ENCODE measurements at places on chromosomes 16 and 17.

DNA sequence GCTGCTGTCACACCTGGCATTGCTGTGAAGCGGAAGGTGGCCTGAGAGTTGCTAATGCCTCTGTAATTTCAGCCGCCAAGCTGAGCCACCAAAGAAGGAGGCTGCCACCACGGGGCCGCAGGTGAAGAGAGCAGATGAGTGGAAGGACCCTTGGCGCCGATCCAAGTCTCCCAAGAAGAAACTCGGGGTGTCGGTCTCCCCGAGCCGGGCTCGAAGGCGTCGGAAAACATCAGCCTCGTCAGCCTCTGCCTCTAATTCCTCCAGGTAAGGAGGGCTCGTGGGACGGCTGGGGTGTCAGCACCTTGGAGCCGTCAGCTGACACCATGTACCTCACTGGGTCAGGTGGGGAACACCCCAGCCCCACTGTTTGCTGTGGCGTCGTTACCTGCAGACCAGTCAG is 16.2 kb upstream of the IL17C start:
- DNase-seq, result no peak

DNA sequence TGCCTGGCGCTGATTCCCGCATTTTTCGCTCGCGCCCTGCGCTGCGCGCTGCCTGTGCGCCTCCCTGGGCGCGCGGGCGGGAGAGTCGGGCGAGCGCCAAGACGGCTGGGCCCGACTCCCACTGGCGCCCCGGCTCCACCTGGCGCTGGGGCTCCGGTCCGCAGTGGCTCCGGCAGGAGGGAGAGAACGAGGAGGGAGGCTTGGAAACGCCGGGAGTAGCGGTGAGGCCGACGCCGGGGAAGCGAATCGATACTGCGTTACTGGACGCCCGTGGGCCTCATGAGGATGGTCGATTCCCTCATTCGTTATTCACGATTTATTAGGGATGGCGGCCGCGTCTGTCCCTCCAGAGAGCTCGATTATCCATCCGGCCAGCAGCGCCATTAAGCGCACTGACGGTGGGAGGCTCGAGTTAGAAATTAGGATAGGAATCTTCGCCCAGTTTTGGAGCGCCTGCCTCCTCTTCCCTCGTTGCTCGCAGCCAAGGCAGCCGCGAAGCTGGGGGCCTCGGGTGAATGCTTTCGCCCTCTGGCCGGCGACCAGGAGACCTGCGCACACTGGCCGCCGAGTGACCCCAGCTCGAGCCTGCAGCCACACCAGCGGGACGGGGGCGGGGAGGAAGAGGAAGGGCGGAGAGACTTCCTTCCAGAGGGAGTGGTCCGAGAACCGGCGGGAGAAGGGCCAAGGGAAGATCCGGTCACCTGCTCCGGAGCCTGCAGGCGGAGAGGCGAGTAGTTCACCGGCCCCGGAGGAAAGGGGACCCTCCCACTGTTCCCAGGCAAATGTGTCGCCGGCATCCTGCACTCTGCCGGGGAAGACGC is 1.3 kb upstream of the PCGF2 start:
- DNase-seq, result no peak

DNA sequence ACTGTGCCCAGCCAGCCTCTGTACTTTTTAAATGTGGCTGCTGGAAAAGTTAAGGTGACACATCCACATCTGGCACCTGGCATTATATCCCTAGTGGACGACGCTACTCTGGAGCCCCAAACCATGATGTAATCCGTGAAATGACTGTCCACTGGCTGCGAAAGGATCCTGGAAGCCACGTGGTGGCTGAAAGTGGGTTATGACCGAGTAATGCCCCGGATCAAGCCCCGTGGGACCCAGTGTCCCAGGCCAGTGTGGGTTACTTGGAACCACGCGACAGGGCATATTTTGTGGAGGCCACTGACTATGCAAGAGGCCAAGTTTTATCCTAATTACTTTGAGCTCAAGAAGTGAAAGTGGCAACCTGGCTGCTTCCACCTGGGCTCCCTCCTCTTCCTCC is 79.6 kb downstream of the PGS1 start:
- DNase-seq, result no peak

GRCh38 chr16:66616169-66616568 is 11.7 kb downstream of the CMTM3 start:
- no peak for DNase-seq

GRCh38 chr16:7919782-7920181 is 587.1 kb downstream of the RBFOX1 start:
- DNase-seq, result no peak

DNA sequence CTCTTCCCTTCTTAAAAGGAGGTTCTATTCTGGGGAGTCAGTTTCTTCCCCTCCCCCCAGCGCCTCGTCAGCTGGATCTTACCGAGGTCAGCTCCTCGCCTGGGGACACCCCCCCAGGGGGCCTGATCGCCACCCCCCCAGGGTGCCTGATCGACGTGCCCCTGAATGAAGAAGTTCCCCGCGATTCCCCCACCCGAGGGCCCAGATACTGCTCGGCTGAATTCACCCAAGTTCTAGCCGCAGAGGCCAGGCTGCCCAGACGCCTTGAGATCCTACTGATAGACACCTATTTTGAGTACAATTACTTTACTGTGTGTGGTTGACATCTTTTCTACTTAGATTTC is 1.4 kb downstream of the RAB11FIP3 start:
- DNase-seq, result no peak

- no peak for DNase-seq
Measured at GRCh38 chr17:43388359-43389045, 10.3 kb upstream of the ARL4D start.

DNA sequence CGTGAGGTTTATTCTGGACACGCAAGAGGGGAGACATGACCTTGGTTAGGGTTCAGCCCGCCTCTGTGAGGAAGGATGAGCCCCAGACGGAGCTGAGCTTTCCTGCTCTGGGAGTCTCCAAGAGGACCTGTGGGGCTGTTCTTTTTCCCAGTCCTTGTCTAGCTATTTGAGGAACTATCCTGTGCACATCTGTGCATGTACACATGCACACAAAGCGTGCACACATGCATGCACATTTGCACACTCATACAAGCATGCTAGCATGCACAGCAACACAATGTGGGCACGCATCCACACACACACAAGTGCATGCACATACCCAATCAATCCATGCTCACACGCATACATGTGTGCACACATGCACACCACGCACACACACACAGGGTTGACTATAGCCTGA is 40.4 kb downstream of the ABCC6 start:
- no peak for DNase-seq

DNA sequence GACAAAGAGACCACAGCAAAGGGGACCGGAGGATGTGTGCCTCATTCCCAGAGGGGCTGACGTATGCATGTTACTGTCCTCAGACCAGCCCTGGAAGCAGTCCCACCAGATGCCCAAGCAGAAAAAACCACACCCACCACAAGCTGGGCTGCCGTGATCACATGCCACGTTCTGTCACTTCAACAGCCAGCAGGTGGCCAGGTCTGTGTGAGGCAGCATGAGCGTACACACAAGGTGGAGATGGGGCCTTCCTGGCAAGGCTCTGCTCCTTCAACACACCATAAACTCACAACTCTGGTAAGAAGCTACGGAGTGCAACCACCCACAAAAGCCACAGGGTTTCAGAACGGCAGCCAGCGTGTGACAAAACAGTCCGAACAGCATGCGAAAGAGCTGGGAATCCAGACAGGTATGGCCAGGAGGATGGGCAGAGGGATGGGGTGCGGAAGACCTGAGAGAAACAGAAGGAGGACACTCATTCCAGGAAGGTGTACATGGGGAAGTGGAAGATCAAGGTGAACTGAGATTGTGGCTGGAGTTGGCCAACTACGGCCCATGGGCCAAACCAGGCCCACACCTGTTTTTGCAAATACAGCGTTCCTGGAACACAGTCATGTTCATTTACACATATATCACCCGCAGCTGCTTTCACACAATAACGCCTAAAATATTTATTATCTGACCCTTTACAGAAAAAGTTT is 27.9 kb downstream of the MBTPS1 start:
- DNase-seq, result peak; percentile 85

DNA sequence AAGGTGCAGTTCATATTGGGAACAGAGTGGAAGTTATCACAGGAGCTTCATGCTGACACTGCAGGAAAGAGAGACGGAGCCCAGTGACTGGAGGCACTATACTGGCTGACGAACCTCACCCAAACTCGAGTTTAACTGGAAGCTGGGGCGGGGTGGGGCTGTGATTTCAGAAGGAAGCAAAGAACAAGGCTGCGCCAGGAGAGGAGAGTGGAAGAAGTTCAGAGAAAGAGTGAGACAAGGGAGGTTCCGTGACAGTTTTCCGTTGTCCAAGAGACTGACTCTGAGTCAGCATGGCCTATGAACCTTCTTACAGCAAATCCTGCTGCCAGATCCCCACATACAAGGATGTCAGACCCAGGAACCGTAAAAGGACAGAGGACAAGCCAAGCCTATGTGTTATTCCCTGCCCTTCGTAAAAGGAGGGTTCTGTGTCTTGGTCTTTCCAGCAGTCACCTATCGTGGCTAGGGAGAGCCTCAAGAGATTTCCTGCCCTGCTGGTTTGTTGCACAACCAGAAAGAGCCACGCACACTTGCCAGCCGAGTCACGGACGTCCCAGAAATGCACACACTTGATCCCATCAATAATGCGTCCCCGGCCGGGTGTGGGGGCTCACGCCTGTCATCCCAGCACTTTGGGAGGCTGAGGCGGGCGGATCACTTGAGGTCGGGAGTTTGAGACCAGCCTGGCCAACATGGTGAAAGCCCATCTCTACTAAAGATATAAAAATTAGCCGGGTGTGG is 5.1 kb downstream of the PITPNA start:
- no peak for DNase-seq

- DNase-seq, result no peak
Measured at GRCh38 chr16:591231-591630, 1.4 kb downstream of the RAB40C start.

- no peak for DNase-seq
Measured at GRCh38 chr16:17245776-17246175, 225.0 kb downstream of the XYLT1 start.

GRCh38 chr16:56606071-56606475 is 2.3 kb upstream of the MT2A start:
- DNase-seq, result no peak

DNA sequence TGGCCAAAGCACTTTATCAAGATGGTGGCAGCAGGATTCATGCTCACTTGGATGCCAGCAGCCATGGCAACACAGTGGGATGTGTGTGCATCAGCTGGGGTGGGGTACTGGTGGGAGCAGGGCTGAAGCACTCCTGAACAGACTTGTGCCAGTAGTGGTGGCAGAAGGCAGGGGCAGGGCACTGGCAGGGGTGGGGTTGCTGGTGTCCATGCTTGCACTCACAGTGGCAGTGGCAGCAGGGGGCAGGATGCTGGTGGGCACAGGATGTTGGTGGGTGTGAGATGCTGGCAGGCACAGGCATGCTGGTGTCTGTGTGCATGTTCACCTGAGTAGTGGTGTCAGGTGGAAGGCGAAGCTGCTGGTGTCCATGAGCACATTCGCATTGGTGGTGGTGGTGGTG is 161.0 kb upstream of the PMFBP1 start:
- DNase-seq, result no peak

GRCh38 chr17:81832608-81833159 is 407 bp downstream of the MCRIP1 start:
- no peak for DNase-seq

GRCh38 chr17:35674552-35674951 is 56.9 kb upstream of the RASL10B start:
- DNase-seq, result no peak

DNA sequence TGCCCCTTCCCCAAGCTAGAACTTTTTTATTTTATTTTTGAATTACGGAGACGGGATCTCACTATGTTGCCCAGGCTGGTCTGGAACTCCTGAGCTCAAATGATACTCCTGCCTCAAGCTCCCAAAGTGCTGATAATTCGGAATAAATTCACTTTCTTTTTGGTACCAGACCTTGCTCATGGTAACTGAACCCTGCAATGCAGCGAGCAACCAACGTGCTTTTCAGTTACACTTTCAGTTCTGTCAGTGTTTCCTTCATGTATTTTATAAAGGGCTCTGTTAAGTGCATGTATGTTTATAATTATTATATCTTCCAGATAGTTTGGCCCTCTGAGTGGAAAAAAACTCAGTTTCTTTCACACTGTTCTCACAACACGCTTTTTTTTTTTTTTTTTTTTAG is 13.9 kb downstream of the C16orf96 start:
- peak; percentile 43 for DNase-seq

DNA sequence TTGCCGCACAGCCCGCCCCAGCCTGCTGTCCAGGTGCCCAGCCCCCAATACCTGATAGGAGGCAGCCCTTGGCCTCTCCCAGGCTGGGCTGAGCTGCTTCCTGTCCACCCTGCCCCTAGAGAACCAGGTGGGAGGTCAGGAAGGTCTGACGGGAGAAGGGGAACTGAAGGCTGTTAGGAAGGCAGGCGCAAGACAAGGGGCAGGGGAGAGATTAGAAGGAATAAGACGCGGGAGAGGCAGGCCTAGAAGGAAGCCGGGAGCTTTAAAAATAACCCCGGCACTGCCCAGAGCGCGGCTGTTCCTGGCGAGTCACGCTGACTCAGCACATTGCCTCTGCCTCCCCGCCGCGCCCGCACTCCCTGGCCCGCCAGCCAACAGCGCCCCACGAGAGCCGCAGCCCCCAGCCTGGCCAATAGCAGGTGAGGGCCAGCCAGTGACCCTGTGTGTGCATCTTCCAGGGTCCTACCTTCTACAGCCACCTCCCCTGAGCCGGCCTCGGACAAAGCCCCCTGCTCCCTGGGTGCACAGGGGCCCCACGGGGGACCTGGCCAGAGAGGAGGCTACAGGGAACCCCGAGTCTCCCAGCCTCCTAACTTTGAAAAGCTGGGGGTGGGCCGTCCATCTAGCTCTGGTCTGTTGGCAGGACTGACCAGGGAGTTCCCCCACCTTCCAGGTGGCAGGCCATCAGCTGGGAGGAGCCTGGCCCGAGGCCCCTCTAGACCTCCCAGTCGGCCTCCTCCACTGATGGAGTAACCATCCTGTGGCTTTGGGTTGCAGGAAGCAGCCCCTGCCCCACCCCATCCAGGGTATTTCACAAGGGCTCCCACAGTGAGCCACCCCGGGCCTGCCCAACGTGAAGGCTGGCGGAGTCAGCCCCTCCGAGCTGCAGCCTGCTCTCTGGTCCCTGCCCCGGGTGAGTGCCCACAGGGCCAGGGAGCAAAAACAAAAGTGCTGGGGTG is 4.0 kb downstream of the MAFG start:
- DNase-seq, result peak; percentile 63

DNA sequence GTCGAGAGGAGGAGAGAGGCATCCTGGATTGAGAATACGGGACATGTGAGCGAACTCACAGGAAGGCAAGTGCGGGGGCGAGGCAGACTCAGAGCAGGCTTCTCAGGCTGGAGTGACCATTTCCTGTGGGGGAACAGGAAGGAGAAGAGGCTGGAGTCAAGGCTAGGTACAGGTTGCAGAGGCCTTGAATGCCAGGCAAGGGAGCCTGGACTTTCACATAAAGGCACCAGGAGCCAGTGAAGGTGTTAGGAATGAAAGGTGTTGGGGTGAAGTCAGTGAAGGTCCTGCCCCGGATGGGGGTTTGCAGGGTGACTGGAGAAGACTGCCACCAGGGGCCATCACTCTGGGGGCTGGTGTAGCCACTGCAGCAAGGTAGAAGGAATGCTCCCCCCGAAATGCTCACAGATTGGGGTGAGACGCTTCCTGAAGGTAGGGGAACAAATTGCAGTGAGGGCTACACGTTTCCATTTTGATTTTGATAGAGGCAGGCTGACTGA is 5.3 kb upstream of the GPRC5C start:
- DNase-seq, result no peak

All from MM.1S (cell line).